ENCODE measurements at places on chromosomes 3 and 15.

- DNase-seq, result no peak
These were observed 200.7 kb downstream of the NAALADL2 start for GRCh38 chr3:175059788-175060187.

- no peak for DNase-seq
These were observed 189.8 kb downstream of the RYR3 start for GRCh38 chr15:33500432-33501195.

GRCh38 chr3:178206521-178206920 lies 329.7 kb upstream of the KCNMB2 start:
- no peak for DNase-seq

DNA sequence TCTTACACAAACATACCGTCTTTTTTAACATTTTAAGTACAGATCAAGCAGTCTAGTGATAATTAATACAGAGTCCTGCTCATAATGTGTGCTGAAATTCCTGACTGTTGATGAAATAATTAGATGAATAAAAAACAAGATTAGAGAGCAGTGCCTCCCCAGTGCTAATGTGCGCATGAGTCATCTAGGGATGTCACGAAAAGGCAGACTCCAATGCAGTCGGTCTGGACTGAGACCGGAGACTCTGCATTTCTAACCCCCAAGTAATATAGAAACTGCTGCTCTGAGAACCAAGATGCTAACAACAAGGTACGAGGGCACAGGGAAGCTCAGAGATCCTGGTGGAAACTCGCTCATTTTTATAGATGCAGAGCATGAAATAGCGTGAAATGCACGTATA lies 61.4 kb downstream of the COL8A1 start:
- no peak for DNase-seq

GRCh38 chr15:56934269-56934668 lies 15.8 kb downstream of the TCF12 start:
- DNase-seq, result no peak

DNA sequence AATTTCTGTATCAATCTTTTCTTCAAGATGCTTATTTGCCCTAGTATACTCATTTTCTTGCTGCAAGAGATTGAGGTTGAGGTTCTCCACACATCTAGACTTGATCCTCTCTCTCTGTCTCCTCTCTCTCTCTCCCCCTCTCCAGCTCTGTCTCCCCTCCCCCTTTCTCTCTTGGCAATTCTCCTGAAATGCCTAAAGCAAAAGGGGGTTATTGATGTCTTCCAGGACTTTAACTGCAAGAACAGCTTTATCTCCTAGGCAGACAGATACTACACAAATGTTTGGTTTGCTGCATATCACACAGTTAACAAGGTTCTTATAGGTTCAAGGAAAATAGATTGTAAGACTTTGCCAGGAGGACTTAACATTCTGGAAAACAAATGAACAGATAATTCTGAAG lies 52.1 kb downstream of the TMEM212 start:
- no peak for DNase-seq

DNA sequence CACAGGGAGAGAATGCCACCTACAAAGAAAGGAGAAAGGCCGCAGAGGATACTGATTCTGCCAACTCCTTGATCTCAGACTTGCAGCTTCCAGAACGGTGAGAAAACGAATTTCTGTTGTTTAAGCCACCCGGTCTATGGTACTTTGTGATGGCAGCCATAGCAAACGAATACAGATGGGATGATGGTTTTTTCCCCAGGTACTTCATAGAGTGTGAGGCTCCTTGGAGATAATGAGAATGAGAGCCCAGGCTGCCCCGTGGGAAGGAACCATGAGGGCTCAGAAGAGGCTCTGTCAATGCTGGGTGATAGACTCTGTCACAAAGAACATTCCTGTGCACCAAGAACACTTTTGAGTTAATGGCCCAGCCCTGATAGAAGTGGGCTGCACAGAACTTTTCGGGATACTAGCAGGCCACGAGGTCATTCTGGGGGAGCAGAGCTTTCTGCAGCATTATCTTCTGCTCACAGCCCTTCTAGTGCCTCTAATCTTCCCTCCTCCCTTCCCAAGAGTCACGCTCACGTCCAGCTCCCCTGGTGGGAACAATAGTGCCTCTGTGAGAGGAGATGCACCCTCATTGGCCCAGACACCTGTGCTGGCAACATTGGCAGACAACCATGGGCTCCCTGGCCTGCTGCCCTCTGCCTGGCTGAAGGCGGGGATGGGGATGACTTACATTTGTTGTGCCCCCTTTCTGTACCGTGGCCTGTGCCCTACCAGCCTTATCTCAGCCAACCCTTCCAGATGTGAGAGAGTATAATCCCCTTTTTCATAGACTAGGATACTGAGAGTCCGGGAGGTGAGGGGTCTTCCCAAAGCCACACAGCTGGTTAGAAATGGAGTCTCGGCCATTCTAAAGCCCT lies 5.2 kb upstream of the RLBP1 start:
- no peak for DNase-seq

DNA sequence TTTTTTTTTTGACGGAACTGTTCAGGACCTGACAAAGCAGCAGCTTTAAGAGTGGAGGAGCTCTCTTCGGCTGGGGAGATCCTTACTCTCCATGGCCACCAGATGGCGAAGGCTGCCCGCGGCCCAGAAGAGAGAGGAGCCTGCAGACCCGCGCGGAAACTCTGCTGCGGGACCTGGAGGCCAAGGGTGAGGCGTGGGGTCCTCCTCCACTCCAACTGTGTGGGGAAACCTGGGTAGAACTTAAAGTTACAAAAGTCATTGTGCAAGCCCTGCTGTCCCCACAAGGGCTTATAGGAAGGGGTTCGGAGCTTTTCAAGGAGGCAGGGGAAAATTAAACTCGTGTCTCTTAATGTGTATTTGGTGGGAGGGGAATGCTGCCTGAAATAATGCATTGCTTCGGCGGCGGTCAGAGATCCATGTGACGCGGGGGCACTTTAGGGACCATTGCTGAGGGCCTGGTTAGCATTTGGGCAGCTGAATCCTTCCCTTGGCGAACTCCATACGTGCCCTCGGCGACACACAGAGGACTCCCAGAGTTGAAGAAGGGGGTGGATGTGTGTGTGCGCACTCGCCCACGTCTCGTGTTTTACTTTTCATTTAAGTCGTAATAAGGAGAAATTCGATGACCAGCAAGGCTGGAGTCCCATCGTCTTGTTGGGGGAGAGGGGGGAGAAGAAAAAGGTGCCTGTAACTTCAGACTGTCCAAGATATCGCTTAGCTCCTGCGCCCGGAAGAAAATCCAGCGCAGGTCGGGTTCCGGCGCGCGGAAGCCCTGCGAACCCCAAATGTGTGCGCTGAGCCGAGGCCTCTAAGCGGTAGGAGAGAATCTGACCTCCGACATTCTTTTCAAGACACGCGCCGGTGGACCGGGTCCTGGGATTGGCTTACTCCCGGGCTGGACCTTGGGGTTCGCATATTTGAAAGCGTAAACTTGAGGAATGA lies 9.7 kb downstream of the EOMES start:
- peak; percentile 76 for DNase-seq

GRCh38 chr3:23574822-23575315 lies 230.9 kb upstream of the UBE2E1 start:
- peak; percentile 30 for DNase-seq

DNA sequence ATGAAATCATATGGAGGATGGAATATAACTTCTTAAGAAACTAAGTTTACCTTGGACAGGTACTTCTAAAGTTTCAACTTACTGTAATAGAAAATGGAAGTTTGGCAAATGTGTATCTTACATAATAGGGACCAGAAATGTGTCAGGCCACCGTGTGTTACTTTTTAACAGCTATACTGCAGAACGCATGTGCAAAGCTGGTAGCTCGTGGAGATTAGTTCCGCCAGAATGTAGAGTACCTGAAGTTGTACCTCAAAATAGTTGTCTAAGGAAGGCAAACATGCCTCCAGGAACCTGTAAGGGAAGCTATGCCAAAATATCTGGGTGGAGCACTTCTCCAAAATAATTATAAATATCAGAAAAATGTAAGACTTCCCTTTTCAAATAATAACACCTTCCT lies 920.6 kb downstream of the ROBO1 start:
- DNase-seq, result no peak

DNA sequence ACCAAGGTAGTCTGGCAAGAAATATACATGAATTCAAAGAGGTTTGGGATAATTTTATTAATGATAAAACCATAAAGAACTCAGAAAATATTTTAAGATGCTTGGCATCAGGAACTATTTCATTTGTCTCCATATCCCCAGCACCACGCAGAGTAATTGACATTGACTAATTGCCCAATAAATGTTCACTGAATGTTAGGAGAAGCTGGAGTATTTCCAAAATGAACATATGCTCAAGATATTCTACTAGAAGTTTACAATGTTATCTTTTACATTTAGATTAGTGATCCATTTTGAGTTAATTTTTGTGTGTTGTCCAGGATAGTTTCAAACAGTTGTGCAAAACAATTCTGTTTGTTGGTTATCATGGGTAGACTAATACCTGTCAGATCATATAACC lies 298.8 kb upstream of the CTDSPL start:
- DNase-seq, result no peak

GRCh38 chr3:70607469-70607868 lies 295.0 kb upstream of the MDFIC2 start:
- no peak for DNase-seq

GRCh38 chr3:56806407-56806806 lies 4.7 kb upstream of the ARHGEF3 start:
- DNase-seq, result peak; percentile 28

DNA sequence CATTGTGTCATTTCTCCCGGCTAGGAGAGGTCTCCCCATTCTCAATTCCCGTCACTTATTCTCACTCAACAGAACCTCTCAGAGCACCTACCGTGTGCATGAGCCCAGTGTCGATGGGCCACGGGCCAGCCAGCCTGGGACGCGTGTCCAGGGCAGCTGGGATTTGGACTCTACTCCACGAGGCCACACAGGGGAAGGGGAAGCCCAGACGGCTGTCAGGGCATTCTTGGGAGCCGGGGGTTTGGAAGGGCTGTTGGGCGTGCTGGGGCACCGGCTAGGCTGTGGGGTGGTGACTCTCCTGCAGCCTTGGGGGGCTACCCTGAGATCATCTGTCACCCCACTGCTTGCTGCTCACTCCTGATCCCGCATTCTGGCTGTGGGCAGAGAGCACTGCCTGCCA lies 41.7 kb upstream of the PCSK6 start:
- DNase-seq, result no peak

- peak; percentile 81 for DNase-seq
These were observed 58.4 kb downstream of the RGMA start for GRCh38 chr15:93030430-93031102.

DNA sequence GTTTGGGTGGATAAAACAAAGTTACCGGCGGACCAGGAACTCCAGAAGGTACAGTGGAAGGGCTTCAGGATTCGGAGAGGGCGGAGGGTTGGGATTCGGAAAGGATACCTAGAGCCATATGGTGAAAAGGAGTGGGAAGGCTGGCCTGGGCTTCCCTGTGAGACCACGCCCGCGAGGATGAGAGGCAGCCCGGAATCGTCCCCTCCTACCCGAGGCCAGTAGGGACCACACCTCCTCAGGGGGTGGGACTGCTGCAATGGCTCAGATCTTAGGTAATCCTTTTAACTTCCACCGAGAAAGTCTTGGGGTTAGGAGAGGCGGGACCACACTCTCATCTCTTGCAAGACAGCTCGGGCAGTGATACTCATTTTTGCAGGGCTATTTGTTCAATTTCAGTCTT lies 511.3 kb downstream of the OCA2 start:
- DNase-seq, result no peak

DNA sequence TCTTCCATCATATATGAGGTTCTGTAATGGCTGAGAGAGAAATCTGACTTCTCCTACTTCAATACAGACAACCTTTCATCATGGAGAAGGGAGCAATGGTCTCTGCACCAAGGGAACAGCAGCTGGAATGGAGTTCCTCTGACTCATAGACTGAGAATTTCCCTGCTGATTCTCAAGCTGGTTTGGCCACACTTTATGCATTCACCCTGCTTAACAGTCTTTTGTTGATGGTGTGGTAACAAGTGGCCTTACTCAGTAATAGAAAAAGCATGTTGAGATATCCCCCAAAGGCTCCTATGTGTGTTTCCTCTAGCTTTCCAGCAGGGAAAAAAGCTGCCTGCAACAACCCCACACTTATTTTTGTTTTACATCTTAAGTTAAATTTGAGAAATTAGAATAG lies 138.1 kb downstream of the GREM1 start:
- DNase-seq, result no peak

GRCh38 chr15:76199106-76200082 lies 111.9 kb downstream of the ETFA start:
- DNase-seq, result no peak

DNA sequence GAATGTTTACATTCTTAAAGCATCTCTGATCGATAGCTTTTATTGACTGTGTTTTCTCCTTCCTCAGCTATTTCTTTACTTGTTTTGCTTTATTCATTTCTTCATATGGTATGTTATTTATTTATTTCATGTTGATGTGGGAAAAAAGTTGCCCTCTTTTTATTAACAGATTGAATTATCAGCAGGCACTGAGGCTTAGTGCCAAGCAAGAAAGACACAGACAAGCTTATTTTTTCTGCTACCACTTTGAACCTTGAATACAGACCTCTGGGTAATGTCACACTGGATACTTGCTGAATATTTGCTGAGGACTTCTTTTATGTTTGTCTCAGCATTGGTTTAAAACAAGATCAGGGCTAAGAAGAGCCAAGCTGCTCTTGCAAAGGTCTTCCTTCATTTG lies 162.0 kb upstream of the CNTN6 start:
- DNase-seq, result no peak

GRCh38 chr3:129052675-129053074 lies 7.9 kb upstream of the GP9 start:
- DNase-seq, result peak; percentile 43

DNA sequence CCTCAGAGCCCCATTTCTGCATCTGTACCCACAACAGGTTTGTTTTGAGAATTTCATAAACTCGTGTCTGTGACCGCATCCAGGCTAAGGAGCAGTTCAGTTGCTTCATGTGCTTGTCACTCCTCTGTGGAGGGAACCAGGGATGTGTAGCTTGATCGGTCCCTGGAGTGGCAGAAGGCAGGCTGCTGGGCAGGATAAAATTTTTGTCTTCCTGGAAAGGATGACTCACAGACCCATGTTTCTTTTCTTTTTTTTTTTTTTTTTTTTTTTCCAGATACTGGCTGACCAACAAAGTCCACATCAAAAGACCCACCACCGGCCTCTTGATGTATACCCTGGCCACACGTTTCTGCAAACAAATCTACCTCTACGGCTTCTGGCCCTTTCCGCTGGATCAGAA lies 70.1 kb downstream of the ST8SIA2 start:
- DNase-seq, result no peak

- DNase-seq, result no peak
These were observed 390.6 kb upstream of the CFAP20DC start for GRCh38 chr3:59440285-59441028.

GRCh38 chr3:118641608-118642007 lies 393.0 kb downstream of the IGSF11 start:
- no peak for DNase-seq

GRCh38 chr3:147737376-147737775 lies 328.2 kb downstream of the ZIC1 start:
- no peak for DNase-seq

- no peak for DNase-seq
These were observed 21.7 kb downstream of the EDC3 start for GRCh38 chr15:74674161-74674560.

All from muscle of arm (tissue), 14 donors.